Erythroblast (primary cell): ENCODE measurements at places on chromosomes 7 and 10.

- no peak for DNase-seq
Observed at GRCh38 chr10:128003521-128003920, 96.6 kb downstream of the PTPRE start.

DNA sequence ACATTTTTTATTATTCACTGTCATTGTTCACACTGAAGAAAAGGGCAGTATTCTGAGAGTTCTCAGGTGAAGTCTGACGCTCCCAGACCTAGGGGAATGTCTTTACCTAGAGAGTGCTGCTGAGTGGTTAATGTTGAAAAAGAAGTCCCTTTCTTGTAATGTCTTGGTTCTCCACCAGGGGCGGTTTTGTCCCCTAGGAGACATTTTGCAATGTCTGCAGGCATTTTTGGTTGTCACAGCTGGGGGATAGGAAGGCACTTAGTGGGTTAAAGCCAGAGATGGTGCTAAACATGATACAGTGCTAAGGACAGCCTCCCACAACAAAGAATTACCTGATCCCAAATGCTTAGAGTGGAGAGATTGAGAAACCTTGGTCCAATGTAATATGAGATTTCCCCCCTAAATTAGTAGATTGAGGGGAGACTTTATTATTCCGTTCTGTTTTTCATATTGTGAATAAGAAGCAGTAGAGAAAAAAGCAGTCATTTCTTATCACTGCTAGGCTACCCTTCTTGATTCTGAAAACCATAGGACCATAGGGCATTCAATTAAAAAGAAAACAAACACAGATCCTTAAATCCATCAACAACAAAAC is 13.1 kb downstream of the UMAD1 start:
- DNase-seq = peak; percentile 72

GRCh38 chr7:48307041-48307714 is 135.9 kb downstream of the ABCA13 start:
- no peak for DNase-seq

- no peak for DNase-seq
Observed at GRCh38 chr7:143447466-143447865, 4.2 kb downstream of the TAS2R60 start.

DNA sequence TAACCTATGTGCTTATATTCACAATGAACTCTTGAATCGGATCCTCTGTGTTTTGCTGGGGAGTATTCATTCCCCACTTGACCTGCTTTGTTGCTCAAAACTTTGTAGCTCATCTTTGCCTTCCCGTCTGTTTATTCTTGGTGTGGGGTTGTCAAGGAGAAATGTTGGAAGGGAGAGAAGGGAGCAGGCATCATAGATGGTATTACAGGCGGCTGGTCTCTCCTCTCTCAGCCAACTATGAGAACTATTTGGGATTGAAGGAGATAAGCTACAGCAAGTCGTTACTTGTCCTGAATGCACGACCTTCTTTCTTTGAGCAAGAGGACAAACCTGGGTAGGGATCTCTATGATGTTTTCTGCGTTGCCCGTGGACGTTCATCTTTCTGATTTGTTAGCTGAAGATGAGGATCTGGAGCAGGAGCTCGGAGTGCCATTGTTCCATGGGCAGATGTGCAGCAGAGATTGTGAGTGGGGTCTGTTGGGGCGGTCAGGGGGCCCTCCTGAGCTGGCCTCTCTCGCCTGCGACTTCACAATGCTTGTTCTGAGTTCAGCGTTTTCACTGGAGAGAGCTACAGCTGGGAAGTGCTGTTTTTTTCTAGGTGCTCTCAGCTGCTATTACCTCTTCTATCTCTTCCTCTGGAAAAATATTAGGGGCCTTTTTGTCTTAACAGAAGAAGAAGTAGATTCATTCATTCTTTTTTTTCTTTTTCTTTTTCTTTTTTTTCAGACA is 126.9 kb upstream of the KLF6 start:
- no peak for DNase-seq

GRCh38 chr10:63169624-63170023 is 36.5 kb downstream of the NRBF2 start:
- DNase-seq = no peak

GRCh38 chr7:24860611-24861010 is 103.3 kb upstream of the GSDME start:
- DNase-seq = no peak

GRCh38 chr10:84291384-84291783 is 37.0 kb upstream of the CCSER2 start:
- DNase-seq = no peak

DNA sequence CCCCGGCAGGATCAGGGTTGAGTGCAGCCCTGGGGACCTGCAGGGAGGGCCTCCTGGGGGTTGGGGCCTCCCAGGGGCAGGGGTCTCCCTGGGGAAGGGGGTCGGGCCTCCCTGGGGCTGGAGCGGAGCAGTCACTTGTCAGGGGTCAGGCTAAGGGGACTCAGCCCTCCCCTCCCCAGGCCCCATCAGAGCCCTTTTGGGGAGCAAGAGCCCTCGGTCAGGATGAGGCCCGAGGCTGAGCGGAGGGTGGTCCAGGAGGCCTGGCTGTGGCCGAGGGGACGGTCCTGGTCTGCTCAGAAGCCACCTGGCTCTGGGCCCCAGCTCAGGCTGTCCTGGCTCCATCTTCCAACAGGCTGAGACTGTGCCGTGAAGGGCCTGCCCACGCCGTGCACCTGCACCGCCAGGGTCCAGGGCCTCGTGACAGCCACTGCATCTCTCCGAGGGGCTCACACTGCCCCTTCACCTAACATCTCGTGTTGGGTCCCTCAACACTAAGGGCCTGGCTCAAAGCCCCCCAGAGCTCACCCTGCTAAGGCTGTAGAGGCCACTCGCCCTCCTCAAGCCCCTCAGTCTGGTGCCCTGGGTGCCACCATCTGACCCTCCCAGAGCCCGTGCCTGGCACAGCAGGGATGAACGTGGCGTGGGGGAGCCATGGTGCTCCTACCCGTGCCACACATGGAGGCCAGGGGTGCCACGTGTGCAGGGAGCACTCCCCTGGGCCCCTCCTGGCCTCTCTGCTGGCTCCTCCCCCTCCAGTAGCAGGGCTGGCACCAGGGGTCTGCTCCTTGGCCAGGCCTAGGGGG is 12.9 kb downstream of the BHLHA15 start:
- DNase-seq = no peak

DNA sequence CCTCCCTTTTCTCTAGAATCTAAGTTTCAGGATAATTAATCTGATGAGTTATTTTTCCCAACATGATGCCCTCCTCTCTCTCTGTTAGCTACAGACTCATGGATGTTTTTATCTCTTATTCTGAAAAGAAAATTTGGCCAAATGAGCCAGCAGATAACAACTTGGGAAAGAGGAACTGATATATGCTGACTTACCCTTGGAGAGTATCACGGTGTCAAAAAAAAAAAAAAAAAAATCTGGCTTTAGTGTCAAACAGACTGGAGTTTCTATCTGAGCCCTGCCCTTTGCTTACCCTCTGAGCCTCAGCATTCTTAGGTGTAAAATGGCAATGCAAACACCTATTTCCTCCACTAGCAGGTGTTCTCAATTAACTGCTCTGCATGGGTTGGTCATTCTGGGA is 190.4 kb downstream of the AHR start:
- no peak for DNase-seq

- DNase-seq = no peak
Observed at GRCh38 chr10:93064874-93065660, 4.5 kb downstream of the CYP26C1 start.

DNA sequence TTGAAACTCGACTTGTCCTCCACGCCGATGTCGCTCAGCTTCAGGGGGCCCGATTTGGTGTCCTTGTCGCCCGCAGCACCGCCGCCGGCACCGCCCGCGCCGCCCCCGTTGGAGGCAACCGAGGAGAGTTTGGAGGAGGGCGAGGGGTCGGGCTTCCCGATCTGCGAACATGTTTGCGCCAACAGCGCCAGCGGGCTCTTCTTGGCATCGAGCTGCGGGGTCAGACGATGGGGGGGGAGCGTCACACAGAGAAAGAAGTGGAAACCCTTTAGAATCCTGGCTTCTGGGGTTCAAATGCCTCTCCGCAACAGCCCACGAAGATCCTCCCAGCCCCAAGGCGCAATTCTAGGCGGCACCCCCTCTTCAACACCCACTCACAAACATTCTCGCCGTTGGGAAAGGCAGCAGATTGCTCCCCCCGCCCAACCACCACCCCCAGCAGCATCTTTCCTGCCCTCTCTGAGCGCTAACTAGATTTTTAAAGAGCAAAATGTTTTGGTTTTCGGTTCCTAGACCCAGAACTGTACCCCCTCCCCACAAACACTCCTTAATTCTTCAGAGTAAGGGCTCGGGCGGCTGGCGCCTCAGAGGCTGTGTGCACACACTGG is 1.3 kb downstream of the ZNF503 start:
- no peak for DNase-seq

- DNase-seq = no peak
Observed at GRCh38 chr10:10489076-10489475, 528.6 kb upstream of the CELF2 start.

- peak; percentile 79 for DNase-seq
Observed at GRCh38 chr7:35753761-35754603, 46.9 kb upstream of the SEPTIN7 start.

DNA sequence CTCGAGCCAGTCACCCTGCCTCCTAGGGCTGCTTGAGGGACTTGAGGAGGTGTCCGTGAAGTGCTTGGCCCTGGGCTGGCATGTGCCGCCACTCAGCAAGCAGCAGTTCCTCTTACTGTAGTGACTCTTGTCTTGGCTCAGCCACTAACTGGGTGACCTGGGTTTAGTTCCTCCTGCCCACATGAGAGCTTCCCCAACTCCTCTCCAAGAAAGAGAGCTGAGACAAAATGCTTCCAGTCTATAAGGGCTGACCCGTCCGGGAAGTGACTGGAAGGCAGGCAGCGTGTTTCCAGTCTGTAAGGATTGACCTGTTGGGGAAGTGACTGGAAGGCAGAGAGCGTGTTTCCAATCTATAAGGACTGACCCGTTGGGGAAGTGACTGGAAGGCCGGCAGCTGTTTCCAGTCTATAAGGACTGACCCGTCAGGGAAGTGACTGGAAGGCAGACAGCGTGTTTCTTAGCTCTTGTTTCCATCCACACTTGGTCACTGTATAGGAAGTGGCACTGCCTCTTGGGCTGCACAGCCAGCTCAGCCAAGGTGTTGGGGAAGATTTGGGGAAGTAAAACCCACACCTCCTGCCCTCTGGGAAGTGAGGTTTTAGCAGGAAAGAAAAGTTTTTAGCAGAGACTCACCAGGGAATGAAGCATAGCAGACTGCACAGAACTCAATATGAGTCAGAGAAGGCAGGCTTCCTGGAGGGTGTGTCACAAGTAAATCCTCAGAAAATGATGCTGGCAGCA is 53.3 kb upstream of the PPIF start:
- peak; percentile 16 for DNase-seq

DNA sequence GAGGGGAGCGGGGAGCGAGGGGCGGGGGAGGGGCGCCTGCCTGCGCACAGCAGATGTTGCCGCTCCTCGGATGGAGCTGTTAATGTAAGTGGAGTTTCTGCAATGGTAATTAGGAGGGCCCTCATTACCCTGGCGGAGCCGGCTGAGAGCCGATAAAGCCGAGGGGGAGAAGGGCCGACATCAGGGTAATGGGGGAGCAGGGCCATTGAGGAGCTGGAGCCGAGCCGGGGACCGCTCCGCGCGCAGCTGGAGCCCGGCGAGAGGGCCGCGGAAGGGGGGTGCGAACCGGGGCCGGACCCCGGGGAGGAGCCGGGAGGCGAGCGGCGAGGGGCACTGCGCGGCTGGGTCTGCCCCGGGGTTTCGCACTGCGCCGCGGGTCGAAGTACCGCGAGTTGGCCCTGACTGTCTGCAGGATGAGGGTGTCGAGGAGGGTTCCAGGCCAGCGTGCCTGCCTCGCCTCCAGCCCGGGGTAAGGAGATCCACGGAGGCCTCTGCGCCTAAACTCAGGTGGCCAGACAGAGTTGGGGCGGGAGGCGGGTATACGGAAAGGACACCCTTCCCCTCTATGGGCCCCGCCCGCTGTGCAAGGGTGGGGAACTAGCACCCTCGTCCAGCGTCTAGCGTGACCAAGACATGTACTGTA is 55.0 kb upstream of the LBX1 start:
- DNase-seq = peak; percentile 9

- no peak for DNase-seq
Observed at GRCh38 chr10:76784076-76784475, 853.5 kb downstream of the KCNMA1 start.

DNA sequence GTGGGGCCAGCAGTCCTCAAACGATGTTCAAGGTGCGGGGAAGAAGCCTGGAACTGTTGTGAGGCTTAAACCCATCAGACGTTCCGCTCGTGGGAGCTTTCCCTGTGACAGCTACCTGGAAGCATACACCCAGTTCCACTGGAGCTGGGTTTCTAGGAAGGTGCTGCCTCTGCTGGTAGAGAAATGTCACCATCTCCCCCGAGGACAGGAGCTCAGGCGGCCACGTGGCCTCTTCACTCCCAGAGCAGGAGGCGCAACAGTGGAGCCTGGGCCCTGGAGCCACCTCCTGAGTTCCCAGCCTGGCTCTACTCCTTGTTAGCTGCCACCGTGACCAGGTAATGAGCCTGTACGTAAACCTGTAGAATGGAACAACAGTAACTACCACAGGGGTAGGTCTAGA is 156.1 kb downstream of the ADARB2 start:
- no peak for DNase-seq

- DNase-seq = no peak
Observed at GRCh38 chr7:142196066-142196840, 61.6 kb downstream of the PRSS58 start.

DNA sequence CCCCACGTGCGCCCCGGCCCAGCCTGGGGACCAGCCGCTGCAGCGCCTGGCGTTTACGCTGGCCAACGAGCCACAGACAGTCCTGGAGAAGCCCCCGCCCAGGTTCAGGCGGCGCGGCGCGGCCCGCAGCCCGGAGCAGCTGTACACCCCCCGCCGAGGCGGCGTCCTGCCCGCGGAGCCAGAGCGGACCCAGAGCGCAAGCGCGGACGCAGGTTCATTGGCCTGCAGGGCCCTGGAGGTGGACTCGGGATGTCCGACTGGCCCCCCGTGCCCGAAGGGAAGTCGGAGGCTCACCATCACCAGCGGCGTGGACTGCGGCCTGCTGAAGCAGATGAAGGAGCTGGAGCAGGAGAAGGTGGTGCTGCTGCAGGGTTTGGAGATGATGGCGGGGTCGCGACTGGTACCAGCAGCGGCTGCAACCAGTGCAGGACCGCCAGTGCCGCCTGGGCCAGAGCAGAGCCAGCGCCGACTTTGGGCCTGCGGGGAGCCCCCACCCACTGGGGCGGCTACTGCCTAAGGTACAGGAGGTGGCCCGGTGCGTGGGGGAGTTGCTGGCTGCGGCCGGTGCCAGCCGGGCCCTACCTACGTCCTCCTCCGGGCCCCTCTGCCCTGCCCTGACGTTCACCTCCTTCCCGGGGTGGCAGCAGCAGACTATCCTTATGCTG is 72.0 kb upstream of the KCTD7 start:
- no peak for DNase-seq

GRCh38 chr10:79100771-79101170 is 32.0 kb downstream of the ZMIZ1 start:
- DNase-seq = no peak

DNA sequence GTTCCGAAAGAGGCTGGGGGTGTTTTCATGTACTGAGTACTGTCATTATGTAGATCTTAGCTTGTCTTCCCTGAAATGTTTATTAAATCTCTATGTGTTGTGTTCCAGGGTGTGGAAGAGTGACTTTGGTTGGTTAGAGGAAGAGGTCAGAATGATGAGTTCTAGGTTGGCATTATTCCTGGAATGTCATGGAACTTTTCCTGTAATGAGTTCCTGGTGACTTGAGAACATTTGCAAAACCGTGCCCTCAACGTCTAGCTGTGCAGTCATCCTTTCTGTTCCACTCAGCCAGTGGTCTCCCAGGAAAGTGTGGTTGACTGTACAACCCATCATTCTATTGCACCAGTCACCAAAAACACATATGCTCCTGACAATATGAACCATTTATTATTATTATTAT is 129.6 kb downstream of the BICC1 start:
- no peak for DNase-seq
